Stomach (tissue), 19 donors: ENCODE measurements at places on chromosomes 2 and 18.

DNA sequence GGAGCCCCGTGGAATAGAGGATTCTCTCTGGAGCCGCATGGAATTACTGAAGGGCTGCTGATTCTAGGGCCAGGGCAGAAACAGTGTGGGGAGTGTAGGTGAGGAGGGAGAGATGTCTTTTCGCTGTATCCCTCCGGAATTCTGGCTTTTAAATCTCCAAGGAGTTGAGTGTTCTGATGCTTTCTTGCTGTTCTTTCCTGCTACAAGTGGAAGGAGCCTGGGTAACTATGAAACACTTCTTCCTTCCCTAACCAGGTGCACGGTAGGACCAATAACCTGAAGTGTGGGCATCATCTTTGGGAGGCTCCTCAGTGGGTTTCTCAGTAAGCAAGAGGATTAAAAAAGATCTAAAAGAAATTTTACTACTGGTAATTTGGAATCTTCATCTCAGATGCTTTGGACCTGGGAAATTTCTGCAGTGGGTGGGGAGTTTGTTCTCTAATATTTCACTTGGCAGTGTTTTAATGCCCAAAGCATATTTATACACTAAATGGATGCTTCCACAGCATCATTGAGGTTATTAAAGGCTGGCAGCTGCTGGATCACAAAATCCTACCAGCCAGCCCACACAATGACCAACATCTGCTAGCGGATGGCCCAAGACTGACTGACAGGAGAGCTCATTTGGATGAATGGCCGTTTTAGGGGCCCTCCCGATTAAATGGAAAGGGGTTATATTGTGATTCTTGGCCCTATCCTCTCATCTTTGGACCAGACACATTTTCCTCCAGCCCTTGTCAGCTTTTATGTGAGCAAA, 2.1 kb downstream of the EML6 start:
- no peak for DNase-seq

DNA sequence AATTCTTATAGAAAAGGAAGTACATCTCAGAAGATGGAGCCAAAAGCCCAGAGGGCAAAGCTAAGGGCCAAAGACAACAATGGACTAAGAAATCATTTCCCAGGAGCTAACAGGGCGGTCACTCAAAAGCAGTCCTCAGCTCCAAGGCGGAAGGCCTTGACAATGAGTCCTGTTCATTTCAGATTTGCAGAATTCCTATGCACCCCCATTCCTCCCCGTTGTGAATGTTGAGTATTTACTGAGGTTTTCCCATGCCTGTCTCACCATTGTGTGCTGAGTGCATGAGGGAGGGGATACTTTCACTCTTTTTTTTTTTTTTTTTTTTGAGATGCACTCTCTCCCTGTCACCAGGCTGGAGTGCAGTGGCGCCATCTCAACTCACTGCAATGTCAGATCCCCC, 18.8 kb upstream of the DTNB start:
- DNase-seq = no peak

GRCh38 chr2:118988706-118989105, 46.7 kb downstream of the MARCO start:
- DNase-seq = peak; percentile 9

- peak; percentile 65 for DNase-seq
These were observed 14.9 kb upstream of the ITM2C start for GRCh38 chr2:230849633-230850357.

- no peak for DNase-seq
These were observed 35.2 kb downstream of the PRELID3A start for GRCh38 chr18:12442946-12443345.

- no peak for DNase-seq
These were observed 1204.0 kb upstream of the ZEB2 start for GRCh38 chr2:145723872-145724271.

DNA sequence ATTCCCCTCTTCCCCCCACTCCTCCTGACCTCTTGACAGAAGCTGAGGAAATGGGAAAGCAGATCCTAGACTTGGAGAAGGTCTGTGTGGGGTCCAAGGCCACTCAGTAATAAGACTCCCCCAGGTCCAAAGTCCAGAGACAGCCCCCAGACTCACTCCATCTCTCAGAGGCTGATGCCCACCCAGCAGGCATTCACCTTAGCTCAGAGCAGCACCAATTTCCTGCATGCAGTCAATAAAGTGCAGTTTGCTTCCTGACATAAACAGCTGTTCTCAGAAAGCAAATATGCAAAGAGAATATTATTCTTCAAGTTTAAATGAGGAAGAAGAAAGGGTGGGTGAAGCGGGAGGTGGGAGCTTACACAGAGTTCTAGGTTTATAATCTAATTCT, 84.1 kb upstream of the RTN4 start:
- DNase-seq = peak; percentile 29

DNA sequence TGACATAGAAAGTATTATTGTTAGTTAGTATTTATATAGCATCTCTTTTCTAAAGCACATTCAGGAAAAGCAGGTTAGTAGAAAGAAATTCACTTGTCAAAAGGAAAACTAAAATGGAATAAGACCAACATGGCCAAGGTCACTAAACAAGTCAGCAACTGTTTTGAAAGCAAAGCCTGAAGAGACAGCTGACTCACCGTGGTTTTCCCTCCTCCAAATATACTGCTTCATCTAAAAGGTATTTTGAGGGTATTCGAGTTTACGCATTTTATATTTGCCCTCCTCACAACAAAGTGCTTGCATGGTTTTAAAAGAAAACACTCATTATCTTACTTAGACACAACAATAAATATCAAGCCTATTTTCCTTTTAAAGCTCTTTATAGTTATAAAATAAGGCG, 24.0 kb downstream of the ZNF385B start:
- DNase-seq = no peak
